Midbrain (tissue), 1 donor: ENCODE measurements at places on chromosomes 4 and X.

DNA sequence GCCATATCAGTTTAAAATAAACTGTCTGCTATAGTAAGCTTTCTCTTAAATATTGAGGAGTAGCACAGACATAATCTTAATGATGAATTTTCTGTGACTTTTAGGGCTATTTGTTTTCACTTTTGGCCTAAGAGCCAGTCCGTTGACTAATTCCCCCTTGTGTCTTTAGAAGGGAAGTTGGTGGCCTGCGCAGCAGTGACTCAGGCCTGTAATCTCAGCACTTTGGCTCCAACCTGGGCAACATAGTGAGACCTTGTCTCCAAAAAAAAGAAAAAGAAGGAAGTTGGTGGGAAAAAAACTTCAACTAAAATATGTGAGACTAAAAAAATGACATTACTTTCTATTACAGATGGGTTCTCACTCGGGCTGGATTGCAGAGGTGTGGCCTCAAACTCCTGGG is 3.4 kb downstream of the NCAPG start:
- no peak for DNase-seq

DNA sequence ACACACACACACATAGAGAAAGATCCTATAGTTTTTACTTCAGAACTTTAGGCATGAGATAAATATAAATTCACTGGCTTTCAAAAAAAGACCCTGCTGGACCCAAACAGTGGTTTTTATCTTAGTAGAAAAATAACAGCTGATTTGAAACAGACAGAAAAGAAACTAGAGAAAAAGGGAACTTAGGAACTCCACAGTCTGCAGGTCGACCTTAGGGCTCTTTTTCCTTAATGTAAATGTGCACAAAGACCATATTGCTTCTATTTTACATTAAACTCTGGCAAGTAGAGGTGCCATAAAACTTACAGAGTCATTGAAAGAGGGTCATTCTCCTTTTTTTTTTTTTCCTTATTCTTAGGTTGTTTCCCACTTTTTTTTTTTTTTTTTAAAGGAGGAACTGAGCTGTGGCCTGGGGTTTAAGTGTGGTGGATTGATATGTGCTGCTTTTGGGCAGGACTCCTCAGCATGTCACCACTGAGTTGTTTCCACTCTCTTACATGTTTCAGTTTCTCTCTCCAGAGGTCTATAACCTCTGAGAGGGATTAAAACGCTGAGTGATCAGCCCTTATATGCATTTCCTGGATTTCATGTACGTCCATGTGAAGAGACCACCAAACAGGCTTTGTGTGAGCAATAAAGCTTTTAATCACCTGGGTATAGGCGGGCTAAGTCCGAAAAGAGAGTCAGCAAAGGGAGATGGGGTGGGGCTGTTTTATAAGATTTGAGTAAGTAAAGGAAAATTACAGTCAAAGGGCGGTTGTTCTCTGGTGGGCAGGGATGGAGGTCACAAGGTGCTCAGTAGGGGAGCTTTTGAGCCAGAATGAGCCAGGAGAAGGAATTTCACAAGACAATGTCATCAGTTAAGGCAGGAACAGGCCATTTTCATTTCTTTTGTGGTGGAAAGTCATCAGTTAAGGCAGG is 70.8 kb upstream of the PACRGL start:
- DNase-seq, result no peak

GRCh38 chr4:26870576-26871262 is 10.1 kb downstream of the STIM2 start:
- no peak for DNase-seq

- DNase-seq, result no peak
These were observed 6.4 kb upstream of the SLC10A6 start for GRCh38 chr4:86855572-86855971.

GRCh38 chr4:64899563-64899962 is 490.3 kb upstream of the TECRL start:
- no peak for DNase-seq
